Activated CD8-positive, alpha-beta memory T cell treated with anti-CD3 and anti-CD28 coated beads, Interleukin-2, amount 50 U/mL, for 4 hours (primary cell): ENCODE measurements at places on chromosomes 7 and 10.

DNA sequence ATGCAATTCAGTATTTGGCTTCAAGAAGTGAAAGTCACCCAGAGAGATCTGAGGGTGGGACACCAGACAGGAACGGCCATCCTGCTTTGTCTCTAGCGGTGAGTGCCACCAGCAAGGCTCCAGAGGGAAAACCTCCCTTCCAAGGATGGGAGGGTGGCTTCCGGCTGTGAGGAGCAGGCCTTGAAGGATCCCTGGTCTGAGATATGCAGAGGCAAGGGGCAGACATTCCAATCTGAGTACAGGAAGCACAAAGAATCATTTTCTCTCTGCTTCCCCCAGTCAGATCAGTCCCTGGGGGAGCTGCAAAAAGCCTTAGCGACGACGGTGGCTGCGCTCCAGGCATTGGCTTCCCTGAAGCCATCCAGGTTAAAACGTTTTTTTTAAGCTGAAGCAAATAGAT is 167.4 kb downstream of the TEX36 start:
- DNase-seq, result no peak

GRCh38 chr10:103089493-103089892 is 103.6 kb downstream of the NT5C2 start:
- no peak for DNase-seq

DNA sequence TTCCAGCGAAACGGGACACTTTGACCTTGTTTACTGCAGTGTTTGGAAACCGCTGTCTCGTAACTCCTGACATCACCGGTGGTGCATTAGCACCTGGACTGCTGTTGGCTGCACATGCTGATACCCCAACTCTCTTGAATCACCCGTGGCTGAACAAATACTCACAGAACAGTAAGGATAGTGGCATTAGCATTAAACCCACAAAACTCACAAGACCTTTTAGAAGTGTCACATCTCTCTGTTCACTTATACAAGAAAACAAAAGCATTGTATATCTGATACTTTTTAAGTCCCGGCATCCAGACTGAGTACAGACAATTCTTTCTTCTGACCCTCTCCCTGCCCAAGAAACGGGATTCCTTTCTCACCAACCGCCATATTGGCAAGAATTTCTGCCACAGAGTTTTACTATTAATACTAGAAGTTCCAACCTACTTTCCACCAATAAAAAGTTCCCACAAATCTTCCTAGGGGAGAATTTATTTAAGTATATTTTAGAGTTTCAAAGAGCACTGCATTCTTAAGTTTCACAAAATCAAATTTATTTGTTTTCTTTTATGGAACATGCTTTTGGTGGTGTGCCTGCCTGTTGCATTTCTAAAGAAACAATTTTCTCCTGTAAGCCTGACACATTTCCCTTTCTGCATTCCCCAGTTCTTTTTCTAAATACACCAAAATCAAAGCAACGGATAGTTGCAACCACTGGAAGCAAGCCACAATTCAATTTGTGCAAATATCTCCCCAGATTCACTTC is 208.4 kb upstream of the KLF14 start:
- no peak for DNase-seq

- no peak for DNase-seq
These were observed 83.6 kb upstream of the SLC13A1 start for GRCh38 chr7:123283373-123283772.

DNA sequence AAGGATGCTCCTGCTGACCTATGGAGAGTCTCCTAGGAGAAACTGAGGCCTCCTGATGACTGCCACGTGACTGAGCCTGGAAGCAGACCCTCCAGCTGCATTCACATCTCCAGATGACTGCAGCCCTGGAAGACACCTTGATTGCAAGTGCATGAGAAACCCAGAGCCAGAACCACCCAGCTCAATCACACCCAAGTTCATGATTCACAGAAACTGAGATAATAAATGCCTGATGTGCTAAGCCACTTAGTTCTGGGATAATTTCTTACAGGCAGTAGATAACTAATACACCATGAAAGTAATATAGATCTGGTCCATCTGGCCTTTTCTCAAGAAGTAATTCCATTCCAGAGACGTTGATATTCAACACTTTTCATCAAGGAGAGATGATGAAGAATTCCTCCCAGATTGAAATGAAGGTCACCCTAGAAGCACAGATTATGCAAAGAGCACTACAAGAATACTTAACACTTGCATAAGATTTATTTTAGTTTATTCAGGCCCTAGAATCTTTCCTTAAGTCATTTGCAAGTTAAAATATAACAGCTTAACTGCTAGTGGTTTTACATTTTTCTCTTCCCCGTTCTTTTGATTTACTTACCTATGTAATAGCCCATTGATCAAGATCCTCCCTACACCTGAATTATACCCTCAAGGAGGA is 208.2 kb upstream of the INHBA start:
- no peak for DNase-seq

DNA sequence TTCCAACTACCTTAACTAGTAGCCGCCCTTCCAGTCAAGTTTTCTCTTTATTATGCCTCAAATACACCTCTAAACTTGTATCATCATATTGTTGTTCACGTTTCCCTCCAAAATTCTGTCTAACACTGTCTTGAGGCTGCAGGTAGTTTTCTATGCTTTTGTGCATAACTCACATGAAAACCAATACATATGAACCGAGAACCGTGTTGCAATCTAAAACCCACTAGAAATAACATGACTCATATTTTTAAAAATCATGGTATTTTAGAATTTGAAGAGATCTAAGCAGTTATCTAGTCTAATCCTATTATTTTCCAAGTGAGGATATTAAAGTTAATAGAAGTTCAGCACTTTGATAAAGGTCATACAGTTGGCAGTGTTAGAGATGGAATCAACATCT is 18.2 kb downstream of the LIPF start:
- DNase-seq, result no peak

GRCh38 chr10:97781618-97782331 is 10.0 kb upstream of the SFRP5 start:
- no peak for DNase-seq

DNA sequence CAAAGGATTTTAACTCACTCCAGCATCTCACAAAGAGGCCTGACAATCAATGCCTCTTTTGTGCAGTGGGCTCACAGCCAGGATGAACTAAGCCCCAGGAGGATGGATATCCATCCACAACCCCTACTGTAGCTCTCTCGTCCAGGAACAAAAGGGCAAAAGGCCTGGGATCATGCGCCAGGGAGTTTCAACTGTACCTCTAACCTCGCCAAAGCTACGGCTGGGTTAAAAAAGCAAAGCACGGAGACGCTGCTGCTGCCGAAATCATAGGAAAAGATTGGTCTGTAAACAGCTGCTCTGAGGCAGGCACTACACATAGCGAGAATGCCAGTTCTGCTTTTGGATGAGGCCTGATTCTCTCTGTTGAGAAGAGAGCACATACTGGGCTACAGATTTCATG is 32.1 kb downstream of the VSTM4 start:
- no peak for DNase-seq
